ENCODE measurements at places on chromosomes 3 and 15.

- no peaks in the 10 kb centered on the region for H3K36me3 ChIP-seq
- no peaks in the 10 kb centered on the region for H3K4me1 ChIP-seq
- H3K27me3 ChIP-seq = no peaks in the 10 kb centered on the region
- no peak overlapping the region for H3K4me3 ChIP-seq
Measured at GRCh38 chr15:89187301-89187985, 33.9 kb downstream of the RLBP1 start.

- no peaks in the 10 kb centered on the region for H3K4me1 ChIP-seq
- no peak for DNase-seq
- H3K27me3 ChIP-seq = peaks cover 35% of the 10 kb centered on the region
- no peak overlapping the region for H3K27ac ChIP-seq
Measured at GRCh38 chr3:194421-194820, 2.1 kb upstream of the CHL1 start.

DNA sequence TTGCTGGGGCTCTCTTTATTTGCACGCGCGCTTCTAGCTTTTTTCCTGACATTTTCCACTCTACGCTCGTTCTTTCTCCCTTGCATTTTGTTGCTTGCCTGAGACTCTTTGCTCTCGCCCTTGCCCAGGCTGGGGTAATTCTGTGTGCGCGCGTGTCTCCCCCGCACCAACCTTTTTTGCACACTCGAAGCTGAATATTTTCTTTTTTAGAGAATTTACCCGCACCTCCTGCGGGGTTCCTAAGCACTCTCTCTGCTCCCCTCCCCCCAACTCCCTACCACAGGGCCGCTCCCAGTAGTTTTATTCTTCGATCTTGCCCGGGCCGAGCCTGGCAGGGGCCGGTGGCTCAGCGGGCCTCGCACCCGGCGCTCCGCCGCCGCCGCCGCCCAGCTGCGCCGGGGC, 732 bp downstream of the FAM43A start:
- peaks cover 41% of the 10 kb centered on the region for H3K4me1 ChIP-seq
- H3K27me3 ChIP-seq = no peaks in the 10 kb centered on the region
- no peak for DNase-seq
- peak overlapping the region; percentile 87 for H3K27ac ChIP-seq
- peak overlapping the region; percentile 57 for H3K4me3 ChIP-seq

DNA sequence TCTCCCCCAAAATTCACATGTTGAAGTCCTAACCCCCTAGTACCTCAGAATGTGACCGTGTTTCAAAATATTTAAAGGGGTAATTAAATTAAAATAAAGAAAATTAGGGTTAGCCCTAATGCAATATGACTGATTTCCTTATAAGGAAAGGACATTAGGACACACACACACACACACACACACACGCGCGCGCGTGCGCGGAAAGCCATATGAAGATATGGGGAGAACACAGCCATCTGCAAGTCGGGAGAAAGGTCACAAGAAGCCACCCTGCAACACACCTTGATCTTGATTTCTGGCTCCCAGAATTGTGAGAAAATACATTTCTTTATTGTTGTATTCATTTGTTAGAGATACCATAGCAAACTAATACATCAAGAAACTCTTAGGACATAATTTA, 54.6 kb upstream of the STXBP5L start:
- H3K27me3 ChIP-seq = no peaks in the 10 kb centered on the region
- H3K4me1 ChIP-seq = no peaks in the 10 kb centered on the region
- H3K27ac ChIP-seq = no peak overlapping the region
- no peaks in the 10 kb centered on the region for H3K36me3 ChIP-seq

GRCh38 chr3:143122608-143123352, 3.2 kb downstream of the CHST2 start:
- peaks cover 46% of the 10 kb centered on the region for H3K27me3 ChIP-seq
- H3K4me1 ChIP-seq = no peaks in the 10 kb centered on the region
- no peak overlapping the region for H3K4me3 ChIP-seq
- no peak overlapping the region for H3K27ac ChIP-seq
- no peaks in the 10 kb centered on the region for H3K36me3 ChIP-seq

GRCh38 chr3:23819599-23820360, 14.0 kb downstream of the UBE2E1 start:
- no peaks in the 10 kb centered on the region for H3K36me3 ChIP-seq
- H3K4me1 ChIP-seq = peaks cover 13% of the 10 kb centered on the region
- H3K27me3 ChIP-seq = no peaks in the 10 kb centered on the region
- DNase-seq = no peak
